T-helper 17 cell (primary cell): ENCODE measurements at places on chromosomes 7 and 10. TPM values are rescaled to one million over a fixed set of nuclear protein-coding genes. Genes with fewer than 3 reads are reported as not detected.

FOXI2 gene
- not detected for total RNA-seq

STOX1 gene
- total RNA-seq: not detected

KLF14 gene
- total RNA-seq: not detected

INSYN2A gene
- not detected for total RNA-seq

EPHB6 gene
- 59.9 TPM for total RNA-seq

DNA sequence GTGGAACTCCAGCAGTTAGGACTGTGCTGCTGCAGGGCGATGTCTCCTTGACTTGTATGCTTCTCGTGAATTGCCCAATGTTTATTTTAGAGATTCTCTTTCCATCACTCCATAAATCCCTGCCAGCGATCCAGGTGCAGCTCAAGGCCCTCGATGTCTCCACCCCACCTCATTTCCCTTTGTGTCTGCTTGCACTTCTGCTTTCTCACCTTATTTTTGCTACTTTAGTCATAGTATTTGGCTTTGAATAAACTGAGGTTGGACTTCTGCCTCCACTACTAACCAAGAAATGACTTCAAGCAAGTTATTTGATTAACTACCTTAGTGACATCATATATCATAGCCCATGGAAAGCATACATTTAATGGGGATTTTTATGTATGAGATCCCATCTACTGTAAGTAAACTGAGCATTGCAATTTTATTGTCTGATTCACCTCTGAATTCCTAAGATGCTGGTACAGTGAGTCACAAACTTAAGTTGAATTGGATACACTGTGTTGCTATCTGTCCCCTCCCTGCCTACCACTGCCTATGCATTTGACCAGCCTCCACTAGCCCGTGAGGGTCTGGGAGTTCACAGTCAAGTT lies 255.8 kb downstream of the ABCA13 start:
- H3K27ac ChIP-seq: no peak overlapping the region
- H3K4me3 ChIP-seq: no peak overlapping the region
- DNase-seq: no peak

DNA sequence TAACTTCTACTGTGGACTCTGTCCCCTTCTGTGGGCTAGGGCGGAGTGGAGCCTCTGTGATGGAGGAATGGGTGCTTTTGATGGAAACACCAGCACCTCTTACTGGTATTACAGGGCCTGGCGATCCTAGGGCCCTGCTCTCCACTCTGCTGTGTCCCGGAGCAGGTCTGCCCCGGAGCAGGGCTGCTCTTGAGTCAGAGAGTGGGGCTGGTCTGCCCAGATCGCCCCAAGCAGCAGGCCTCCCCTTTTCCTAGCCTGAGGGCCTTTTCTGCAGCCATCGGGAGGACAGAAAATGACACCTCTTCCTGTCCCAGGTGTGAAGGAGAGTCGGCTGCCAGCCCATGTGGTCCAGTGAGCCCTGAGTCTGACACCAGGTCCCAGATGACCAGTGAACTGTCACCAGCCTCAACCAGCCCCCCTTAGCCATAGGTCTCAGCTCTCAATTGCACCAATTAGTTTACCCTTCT lies 1.4 kb downstream of the ZNF282 start:
- peak overlapping the region; percentile 88 for H3K4me3 ChIP-seq
- H3K36me3 ChIP-seq: peaks cover 14% of the 10 kb centered on the region
- H3K27me3 ChIP-seq: no peaks in the 10 kb centered on the region
- H3K4me1 ChIP-seq: peaks cover 22% of the 10 kb centered on the region
- DNase-seq: no peak

DNA sequence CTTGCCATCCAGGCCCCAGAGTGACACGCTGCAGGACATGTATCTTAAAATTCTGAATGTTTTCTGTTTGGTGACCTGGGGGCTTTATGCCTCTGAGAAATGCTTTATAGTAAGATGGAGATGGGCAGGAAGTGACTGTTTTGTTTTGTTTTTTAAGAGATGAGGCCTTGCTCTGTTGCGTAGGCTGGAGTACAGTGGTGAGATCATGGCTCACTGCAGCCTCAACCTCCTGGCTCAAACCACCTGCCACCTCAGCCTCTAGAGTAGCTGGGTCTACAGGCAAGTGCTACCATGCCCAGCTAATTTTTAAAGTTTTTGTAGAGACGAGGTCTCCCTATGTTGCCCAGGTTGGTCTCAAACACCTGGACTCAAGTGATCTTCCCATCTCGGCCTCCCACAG lies 20.6 kb downstream of the ZNF777 start:
- no peak overlapping the region for H3K4me3 ChIP-seq
- no peak for DNase-seq
- H3K27ac ChIP-seq: no peak overlapping the region
- peaks cover 26% of the 10 kb centered on the region for H3K4me1 ChIP-seq
- H3K27me3 ChIP-seq: no peaks in the 10 kb centered on the region
- peaks cover 10% of the 10 kb centered on the region for H3K36me3 ChIP-seq

- H3K27me3 ChIP-seq: peaks cover 28% of the 10 kb centered on the region
- H3K4me3 ChIP-seq: peak within 1 kb of the TSS; percentile 72
- H3K4me1 ChIP-seq: no peaks in the 10 kb centered on the region
- DNase-seq: no peak
These were observed at the start of gene CACNA2D1 for GRCh38 chr7:82443547-82444219. CACNA2D1 (minus strand) TSS chr7:82443777.

DNA sequence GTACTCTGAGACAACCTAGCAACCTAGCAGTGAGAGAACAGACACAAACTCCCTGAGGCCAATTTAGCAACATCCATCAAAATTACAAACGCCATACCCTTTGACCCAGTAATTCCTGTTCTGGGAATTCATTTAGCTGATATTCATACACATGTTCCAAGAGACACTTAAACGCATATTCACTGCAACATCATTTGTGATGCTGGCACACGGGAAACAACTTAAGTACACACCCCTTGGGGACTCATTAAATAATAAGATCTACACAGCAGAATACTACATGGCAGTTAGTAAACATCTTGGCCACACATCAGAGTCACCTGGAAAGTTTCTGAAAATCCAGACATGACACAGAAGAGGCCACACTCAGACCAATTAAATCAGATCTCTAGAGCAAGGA lies 17.6 kb downstream of the NUDCD3 start:
- peaks cover 37% of the 10 kb centered on the region for H3K4me1 ChIP-seq
- no peak overlapping the region for H3K4me3 ChIP-seq
- H3K27ac ChIP-seq: peak overlapping the region; percentile 41

DNA sequence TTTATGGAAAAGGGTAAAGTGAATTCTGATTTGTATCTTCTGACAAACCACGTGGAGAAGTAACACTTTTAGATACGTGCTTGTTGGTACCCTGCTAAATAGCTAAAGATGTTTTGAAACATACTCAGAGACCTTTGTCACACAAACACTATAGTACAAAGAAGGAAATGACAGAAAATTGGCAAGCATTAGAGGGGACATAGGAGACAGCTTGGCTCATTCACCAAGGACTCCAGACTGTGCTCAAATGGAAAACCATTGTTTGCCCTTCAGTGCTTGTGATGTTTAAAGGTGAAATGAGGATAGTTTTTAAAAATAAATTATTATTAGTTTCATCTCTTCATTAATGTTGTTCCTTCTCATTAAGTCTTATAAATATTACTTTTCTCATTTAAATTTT lies 34.0 kb upstream of the CD36 start:
- H3K4me3 ChIP-seq: no peak overlapping the region
- H3K4me1 ChIP-seq: no peaks in the 10 kb centered on the region
- H3K27ac ChIP-seq: no peak overlapping the region
- H3K36me3 ChIP-seq: no peaks in the 10 kb centered on the region
- no peaks in the 10 kb centered on the region for H3K27me3 ChIP-seq

DNA sequence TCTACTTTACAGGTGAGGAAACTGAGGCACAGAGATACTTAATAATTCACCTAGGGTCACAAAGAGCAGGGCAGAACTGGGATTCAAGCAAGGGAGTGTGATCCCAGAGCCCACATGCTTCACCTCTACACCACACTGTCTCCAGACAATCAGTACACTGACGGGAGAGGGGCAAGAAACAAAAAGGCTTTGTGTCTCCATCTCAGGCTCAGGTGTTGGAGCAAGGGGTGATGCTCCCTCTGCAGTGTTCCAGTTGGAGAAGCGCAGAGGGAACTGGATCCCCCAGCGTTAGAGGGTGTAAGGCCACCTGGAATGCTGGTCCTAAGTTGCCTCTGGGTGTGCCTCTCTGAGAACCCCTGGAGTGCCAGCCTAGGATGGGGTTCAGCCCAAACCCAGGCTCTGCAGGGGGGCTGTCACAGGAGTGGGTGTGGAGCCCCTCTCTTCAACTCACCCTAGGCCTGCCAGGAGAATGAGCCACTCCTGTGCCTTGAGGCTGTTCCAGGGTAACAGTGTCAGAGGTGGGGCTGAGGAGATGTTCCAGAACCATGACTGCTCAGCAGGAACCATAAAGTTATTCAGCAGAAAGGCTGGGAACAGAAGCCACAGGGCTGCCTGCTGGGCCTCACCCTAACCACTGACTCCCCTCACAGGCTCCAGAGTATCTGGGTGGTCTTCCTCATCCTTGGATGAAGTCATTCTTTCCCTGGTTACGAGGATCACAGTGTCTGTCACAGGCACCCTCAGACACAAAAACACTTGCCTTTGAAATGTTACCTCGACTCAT lies 5.5 kb downstream of the RBP4 start:
- no peak overlapping the region for H3K27ac ChIP-seq
- no peaks in the 10 kb centered on the region for H3K4me1 ChIP-seq
- no peak for DNase-seq
- no peak overlapping the region for H3K4me3 ChIP-seq
- peaks cover 34% of the 10 kb centered on the region for H3K27me3 ChIP-seq

DNA sequence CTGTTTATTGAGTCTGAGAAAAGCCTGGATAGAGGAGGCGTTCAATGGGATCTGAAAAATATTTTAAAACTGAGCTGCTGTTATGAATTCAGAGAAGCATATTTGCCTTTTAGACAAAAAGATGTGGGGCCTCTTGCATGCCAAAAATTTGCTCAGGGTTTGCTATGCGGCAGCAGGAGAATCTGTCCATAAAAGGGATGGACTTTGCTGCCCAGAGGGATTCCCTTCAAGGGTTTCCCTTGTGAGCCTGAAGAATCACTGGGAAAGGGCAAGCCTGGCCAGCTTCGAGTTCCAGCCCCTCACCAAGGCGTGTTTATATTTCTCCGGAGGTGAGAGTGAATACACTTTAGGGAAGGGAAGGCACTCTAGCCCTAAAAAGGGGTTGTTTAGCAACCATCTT lies 55.5 kb upstream of the CALD1 start:
- H3K27me3 ChIP-seq: peaks cover 12% of the 10 kb centered on the region
- no peak for DNase-seq
- peaks cover 3% of the 10 kb centered on the region for H3K4me1 ChIP-seq
- no peaks in the 10 kb centered on the region for H3K36me3 ChIP-seq

DNA sequence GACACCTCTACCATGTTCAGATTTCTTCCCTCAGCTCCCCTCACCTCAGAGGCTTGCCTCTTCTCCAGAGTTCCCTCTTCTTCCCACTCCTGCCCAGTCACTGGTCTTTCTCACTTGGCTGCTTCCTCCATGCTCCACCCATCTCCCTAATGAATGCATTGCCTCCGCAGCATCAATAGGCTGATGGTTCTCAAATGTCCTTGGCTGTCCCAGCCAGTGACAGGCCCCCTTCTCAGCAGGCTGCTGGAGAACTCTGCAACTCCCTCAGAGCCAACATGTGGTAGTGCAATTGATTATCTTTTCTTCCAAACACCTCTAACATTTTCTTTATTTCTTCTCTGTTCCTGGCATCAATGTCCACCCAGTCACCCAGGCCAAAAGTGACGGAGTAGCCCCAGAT lies 218.2 kb downstream of the RELN start:
- H3K27me3 ChIP-seq: peaks cover 5% of the 10 kb centered on the region
- no peak overlapping the region for H3K27ac ChIP-seq
- H3K4me3 ChIP-seq: no peak overlapping the region
- H3K4me1 ChIP-seq: no peaks in the 10 kb centered on the region

DNA sequence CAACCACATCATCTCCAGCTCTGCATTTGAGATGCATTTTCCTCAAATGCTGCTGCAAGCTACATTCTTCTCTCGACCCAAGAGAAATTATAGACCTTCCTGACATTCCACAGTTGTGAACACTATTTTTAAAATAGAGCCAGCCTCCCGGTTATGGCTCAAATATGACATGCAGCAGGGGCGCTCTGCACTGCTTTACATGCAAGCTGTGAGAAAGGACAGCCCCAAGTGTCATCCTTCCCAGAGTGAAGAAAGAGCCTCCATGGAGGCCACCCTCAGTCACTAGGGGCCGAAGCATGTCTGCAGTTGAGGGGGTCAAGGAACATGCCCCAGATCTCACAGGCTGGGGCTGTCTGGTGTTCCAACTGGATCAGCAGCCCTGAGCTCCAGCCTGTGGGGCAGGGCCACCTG lies 63.9 kb upstream of the CHST15 start:
- H3K4me3 ChIP-seq: no peak overlapping the region
- peaks cover 3% of the 10 kb centered on the region for H3K36me3 ChIP-seq
- H3K27me3 ChIP-seq: peaks cover 26% of the 10 kb centered on the region
- no peak for DNase-seq
- H3K27ac ChIP-seq: no peak overlapping the region

- no peak overlapping the region for H3K4me3 ChIP-seq
- H3K4me1 ChIP-seq: no peaks in the 10 kb centered on the region
- H3K27ac ChIP-seq: no peak overlapping the region
- H3K27me3 ChIP-seq: no peaks in the 10 kb centered on the region
These were observed 582.0 kb downstream of the TNS3 start for GRCh38 chr7:46999866-47000265.

- DNase-seq: no peak
- H3K4me3 ChIP-seq: no peak within 1 kb of the TSS
- H3K36me3 ChIP-seq: peaks cover 2% of the 10 kb centered on the region
- peaks cover 26% of the 10 kb centered on the region for H3K27me3 ChIP-seq
- peaks cover 2% of the 10 kb centered on the region for H3K4me1 ChIP-seq
- no peak within 1 kb of the TSS for H3K27ac ChIP-seq
These were observed at the start of gene TUBB8 for GRCh38 chr10:48996-49395. TUBB8 (minus strand) TSS chr10:49296; CDS start chr10:49238, 58 bp downstream.

DNA sequence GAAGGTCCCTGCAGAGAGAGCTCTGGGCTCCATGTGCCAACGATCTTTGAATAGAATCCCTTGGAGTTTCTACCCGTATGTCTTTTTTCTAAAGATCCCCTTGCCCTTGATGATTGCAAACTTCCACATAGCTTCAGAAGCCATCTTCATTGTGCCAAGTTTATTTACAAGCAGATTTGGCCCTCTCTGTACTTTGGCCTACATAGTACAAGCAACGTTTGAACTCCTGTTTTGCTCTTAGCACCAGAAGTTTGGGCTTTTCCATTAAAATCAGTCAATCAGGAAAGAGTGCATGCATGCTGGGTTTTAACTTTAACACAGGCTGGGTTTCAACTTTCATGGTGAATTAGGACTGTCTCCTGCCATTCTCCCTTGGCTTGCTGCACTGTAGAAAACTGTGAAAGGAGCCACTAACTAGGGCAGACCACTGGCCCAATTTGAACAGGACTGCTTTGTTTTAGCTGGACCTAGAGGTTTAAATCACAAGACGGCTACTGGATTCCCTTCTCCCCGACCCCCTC lies 557.6 kb upstream of the GALNT17 start:
- DNase-seq: no peak
- H3K4me3 ChIP-seq: no peak overlapping the region
- no peaks in the 10 kb centered on the region for H3K36me3 ChIP-seq
- H3K27ac ChIP-seq: no peak overlapping the region
- H3K4me1 ChIP-seq: no peaks in the 10 kb centered on the region
- H3K27me3 ChIP-seq: no peaks in the 10 kb centered on the region

- H3K27ac ChIP-seq: no peak overlapping the region
- peaks cover 5% of the 10 kb centered on the region for H3K27me3 ChIP-seq
- H3K4me3 ChIP-seq: no peak overlapping the region
- no peaks in the 10 kb centered on the region for H3K4me1 ChIP-seq
- H3K36me3 ChIP-seq: no peaks in the 10 kb centered on the region
- no peak for DNase-seq
These were observed 114.0 kb downstream of the DNAH11 start for GRCh38 chr7:21656796-21657195.

GRCh38 chr7:154902600-154903082 lies 100.3 kb downstream of the PAXIP1 start:
- H3K27me3 ChIP-seq: peaks cover 29% of the 10 kb centered on the region
- no peak overlapping the region for H3K4me3 ChIP-seq
- no peaks in the 10 kb centered on the region for H3K36me3 ChIP-seq
